SJSA1 (cell line): ENCODE measurements at places on chromosomes 16 and 17. TPM values are rescaled to one million over a fixed set of nuclear protein-coding genes. Genes with fewer than 3 reads are reported as not detected.

DNA sequence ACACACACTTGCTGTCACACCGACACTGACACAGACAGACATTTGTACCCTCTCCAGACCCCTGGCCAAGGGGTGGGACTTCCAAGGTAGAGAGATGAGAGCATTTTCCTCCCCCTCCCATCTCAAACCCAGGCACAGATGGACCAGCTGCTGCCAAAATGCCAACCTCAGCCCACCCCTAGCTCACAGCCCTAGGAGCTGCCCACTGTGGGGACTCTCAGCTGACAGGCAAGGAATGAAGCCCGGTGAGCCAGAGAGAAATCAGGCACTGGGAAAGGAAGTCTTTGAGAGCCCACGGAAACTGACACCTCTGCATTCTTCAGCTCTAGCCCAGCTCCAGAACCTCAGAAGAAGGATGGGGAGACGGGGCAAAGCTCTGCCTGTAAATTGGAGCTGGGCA lies 2.8 kb downstream of the ETV4 start:
- no peak for DNase-seq

DNA sequence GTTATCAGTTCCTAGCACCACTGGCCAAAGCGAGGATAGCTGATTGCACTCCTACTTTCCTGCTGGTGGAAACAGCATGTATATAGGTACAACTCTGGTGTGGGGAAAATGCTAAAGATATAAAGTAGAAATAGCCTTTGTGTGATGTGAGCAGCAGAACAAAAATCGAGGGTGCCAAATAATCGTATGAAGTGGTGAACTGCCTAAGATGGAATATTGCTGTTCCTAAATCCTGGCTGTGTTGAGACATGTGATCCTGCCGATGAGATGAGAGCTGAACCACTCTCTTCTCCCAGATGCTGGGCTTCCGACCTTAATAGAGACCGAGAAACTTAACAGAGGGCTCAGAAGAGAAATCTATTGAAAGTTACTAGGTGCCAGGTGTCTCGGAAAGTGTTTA lies 117.8 kb downstream of the WWOX start:
- no peak for DNase-seq

DNA sequence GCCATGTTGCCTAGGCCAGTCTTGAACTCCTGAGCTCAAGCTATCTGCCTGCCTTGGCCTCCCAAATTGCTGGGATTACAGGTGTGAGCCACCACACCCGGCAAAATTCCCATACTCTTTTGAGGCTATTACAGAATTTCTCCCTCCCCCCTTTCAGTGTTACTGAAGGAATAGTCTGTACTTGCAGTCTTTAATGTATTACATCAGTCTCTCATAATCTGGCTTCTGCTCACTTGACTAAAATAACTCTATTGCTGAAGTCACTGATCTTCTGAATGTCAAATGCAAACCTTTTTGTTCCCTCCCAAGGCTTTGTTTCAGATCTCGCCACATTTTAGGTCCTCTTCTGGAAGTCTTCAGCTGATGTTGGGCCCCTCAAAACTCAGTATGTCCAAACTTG lies 51.8 kb downstream of the TNRC6A start:
- DNase-seq = no peak

DNA sequence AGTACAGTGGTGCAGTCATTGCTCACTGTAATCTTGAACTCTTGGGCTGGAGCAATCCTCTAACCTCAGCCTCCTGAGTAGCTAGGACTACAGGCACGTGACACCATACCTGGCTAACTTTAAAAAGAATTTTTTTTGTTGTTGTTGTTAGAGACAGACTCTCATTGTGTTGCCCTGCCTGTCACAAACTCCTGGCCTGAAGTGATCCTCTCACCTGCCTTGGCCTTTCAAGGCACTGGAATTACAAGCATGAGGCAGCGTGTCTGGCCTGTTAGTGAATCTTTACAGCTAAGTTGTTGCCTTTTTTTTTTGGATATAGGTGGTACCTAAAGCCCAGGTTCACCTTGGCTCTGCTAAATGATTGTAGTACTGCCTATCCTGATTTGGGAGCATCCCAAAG lies 290.6 kb downstream of the BCAS3 start:
- DNase-seq = no peak

- DNase-seq = no peak
Observed at GRCh38 chr16:84315422-84315821, 20.7 kb downstream of the WFDC1 start.

- no peak for DNase-seq
Observed at GRCh38 chr16:22202261-22202637, 3.8 kb upstream of the EEF2K start.

Gene KRTAP3-2
- total RNA-seq = not detected in 2 replicates

Gene FLYWCH1
- total RNA-seq = 14.7 and 17.6 TPM in 2 replicates

Gene KIF1C
- 72.3 and 102 TPM in 2 replicates for total RNA-seq

Gene HOXB9
- 0.11 TPM in 1 of 2 replicates, not detected in the other for total RNA-seq

Gene AANAT
- not detected in 2 replicates for total RNA-seq

Gene TBC1D3I
- 0.03 TPM in 1 of 2 replicates, not detected in the other for total RNA-seq

Gene VASN
- total RNA-seq = 85.4 and 93.6 TPM in 2 replicates

Gene CCDC92B
- not detected in 2 replicates for total RNA-seq

Gene NACA2
- not detected in 2 replicates for total RNA-seq
